ENCODE measurements at places on chromosomes 6 and 20. TPM values are rescaled to one million over a fixed set of nuclear protein-coding genes. Genes with fewer than 3 reads are reported as not detected.

SALL4 gene
- 0.07 TPM for total RNA-seq

DNA sequence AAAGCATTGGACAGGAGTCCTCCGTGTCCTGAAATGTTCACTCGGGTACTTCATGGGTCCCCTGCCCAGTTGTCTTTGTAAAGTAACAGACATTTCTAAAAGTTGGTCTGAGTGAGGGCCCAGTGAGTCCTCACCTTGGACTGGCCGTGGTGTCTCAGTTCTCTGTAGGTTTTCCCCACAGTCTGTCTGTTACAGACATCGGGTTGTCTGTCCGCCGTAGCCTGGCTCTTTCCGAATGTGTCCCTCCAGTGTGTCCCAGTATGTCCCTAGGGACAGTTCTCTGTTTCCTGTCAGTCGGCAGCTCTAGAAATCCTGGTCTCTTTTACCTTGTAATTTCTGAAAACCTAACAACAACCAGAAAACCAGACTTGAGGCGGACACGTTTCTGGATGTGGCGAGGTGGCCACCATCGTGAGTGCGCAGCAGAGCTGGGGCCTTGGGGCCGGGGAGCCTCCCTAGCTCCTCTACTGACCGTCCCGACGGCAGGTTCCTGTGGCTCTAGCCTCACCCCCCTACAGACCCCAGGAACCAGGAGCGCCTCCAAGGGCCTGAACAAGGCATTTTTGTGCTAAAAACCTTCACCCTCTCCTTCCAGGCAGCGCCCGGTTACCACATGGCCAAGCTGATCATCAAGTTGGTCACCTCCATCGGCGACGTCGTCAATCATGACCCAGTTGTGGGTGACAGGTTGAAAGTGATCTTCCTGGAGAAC, 42.2 kb downstream of the PYGB start:
- no peak for DNase-seq

NANP gene
- total RNA-seq, result 5.1 TPM

PPP1R3G gene
- not detected for total RNA-seq

PTPRT gene
- total RNA-seq, result 44.5 TPM

DNA sequence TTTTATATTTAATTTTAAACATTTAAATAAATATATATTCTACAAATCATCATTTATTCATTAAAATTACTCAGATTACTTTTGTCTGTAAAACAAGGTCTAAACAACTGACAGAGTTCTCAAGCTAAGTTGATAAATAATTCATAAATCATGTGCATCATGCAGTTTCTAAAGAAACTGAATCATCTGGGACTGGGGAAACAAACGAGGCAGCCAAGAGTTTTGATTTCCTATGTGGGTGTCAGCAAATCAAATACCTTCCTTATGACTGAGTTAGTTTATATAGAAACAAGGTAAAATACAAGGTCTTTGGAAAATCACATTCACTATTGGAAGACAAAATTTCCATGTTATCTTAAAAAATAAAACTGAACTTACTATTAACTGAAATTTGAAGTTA, 149.9 kb upstream of the BEND6 start:
- no peak for DNase-seq

GRCh38 chr20:51354191-51354768, 188.2 kb downstream of the NFATC2 start:
- DNase-seq, result no peak

- DNase-seq, result no peak
These were observed 704.4 kb downstream of the UTRN start for GRCh38 chr6:144989319-144990107.

DNA sequence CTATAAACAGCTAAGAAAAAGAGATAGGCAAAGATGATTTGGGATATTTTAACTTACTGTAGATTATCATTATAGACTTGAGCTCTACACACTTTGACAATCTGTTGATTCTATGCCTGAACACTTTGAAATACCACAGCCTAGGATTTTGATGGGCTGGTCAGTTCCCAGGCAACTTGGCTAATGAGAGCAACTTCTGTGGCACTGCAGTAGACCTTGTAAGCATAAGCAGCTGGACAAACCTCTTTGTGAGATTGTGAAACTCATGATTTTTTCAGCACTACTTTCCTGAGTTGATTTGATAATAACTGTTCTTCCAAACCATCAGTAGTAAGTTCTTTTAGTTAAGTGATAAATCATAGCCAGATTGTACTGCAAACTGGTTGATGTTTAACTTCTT, 27.1 kb upstream of the ELOVL5 start:
- no peak for DNase-seq

- DNase-seq, result no peak
These were observed 215.5 kb downstream of the ANKRD60 start for GRCh38 chr20:58012731-58013510.

- no peak for DNase-seq
These were observed 30.8 kb downstream of the DIDO1 start for GRCh38 chr20:62895539-62895938.

DNA sequence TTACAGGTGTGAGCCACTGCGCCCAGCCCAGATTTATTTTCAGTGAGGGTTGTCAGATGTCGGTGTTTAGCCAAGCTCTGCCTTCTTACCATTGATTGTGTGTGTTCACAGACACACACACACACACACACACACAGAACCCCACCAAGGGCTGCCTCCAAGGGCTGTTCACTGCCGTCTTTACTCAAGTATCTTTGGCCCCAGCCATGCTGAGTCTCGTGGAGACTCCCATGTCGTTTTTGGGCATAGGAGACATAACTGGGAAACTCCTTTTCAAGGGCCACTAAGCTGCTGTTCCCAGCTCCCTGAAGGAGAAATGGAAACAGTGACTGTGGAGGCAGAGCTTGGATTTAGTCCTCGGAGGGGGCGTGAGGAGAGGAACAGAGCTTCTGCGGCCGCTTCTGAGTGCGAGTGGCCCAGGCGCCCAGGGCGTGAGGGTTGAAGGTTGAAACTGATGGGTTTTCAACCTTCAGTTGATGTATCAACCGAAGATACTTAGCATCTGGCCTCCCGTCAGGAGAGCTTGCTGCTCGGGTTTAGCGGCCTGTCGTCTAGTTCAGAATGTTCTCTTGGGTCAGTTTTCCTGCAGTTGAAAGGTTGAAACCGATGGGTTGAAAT, 243.6 kb downstream of the TTLL2 start:
- DNase-seq, result no peak

DNA sequence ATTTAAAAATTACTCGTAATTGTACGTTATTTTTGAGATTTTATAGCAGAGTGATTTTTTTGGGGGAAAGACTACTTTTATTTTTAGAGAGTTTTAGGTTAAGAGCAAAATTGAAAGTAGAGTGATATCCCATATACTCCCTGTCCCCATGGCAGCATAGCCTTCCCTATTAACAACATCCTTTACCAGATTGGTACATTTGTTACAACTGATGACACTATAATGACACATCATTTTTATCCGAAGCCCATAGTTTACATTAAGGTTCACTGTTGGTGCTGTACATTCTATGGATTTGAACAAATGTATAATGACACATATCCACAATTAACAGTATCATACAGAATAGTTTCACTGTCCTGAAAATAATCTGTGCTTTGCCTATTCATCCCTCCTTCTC, 1126.4 kb upstream of the CITED2 start:
- no peak for DNase-seq

DNA sequence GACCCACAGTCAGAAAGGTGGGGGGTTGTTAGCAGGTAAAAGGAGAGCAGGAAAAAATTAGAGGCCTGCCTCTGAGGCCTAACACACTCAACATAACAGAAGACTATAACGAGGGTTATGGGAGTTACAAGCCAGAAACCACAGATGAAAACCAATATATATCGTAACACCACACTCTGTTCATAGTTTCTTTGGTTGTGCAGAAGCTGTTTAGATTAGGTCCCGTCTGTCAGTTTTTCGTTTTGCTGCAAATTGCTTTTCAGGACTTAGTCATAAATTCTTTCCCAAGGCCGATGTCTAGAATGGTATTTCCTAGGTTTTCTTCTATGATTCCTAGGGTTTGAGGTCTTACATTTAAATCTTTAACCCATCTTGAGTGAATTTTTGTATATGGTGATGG, 3.7 kb upstream of the MAP3K5 start:
- DNase-seq, result no peak

- DNase-seq, result no peak
These were observed 4.4 kb downstream of the TRMT6 start for GRCh38 chr20:5945963-5946362.

GRCh38 chr6:158027590-158028285, 46.1 kb downstream of the SYNJ2 start:
- no peak for DNase-seq

- DNase-seq, result no peak
These were observed 50.1 kb downstream of the NUP153 start for GRCh38 chr6:17656644-17657043.

DNA sequence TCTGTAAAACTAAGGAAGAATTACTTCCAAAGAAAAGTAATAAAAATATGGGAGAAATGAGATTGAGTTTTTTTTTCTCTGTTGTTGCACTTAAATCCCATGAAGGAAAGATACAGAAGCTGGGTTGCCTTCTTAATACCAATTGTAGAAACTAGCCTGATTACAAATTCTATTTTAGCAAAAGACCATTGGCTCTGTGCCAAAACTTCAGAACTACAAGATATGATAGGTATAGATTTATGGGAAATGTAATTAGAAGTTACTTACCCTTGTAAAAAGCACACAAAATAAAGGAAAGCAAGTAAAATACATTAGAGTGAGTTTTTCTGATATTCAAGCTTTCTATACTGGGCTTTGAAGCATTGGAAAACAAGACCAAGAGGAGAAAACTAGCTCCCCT, 73.5 kb upstream of the SCGN start:
- DNase-seq, result no peak

COX4I2 gene
- total RNA-seq, result not detected

DNA sequence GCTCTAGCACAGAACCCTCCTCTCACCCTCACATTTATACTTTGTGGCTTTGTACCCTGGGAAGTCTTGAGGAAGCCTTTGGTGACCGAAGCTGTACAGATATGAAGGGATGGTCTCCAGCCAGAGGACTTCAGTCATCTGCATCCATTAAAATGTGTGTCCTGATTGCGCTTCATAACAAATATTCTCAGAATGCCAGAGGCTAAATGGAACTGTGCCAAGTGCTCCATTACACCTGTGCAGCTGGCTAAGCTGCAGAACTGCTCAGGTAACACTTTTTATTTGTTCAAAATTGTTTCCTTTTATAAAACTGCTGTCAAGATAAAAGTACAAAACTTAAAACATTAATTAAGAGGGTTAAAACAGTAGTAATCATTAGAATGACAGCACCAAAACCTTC, 22.3 kb downstream of the TPBG start:
- no peak for DNase-seq

DNA sequence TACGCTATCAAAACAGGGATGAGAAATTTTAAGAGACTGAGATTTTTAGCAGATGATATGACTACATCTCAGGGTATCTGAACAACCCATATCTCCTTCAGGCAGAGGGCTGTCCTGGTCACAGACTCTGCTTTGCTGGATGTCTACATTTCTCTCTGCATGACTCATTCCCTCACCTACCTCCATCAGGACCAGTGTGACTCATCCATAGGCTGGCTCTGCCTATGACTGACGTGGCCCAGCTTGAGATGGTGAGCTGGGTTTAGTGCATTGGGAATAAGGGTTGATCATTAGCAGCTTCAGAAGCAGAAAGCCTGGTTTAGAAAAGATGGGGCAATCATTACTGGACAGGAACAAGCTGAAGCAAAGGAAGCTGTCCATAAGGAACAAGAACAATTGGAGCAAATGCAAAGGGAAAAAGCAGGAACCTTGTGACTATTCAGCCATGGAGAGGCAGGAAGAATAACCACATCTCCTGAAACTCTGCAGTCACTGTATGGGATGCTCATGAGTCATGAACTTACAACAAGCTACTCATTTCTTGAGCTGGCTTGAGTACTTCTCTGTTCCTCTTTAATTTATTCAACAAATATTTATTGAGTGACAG, 86.4 kb upstream of the CBLN4 start:
- DNase-seq, result no peak

NKX2-4 gene
- total RNA-seq, result not detected

DNA sequence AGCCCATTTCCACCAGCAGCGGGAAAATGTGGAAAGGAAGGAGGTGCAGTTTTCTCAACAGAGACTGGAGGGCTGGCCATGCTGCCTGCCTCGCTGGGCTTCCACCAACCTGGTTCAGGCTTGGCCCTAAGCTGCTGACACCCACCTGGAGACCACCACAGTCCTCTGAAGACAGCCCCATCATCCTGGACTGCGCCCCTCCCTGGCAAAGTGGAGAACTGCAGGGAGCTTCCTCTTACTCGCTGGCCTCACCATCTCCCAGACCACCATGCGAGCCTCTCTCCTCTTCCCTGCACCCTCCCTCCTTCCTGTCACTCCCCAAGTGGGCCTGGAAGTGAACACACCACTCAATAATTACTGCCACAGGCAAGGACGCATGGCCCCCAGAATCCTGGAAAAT, 71.5 kb downstream of the PSMG4 start:
- no peak for DNase-seq

RNF39 gene
- not detected for total RNA-seq

GRM1 gene
- total RNA-seq, result 0.40 TPM

MAN1A1 gene
- 0.48 TPM for total RNA-seq

SNAI1 gene
- not detected for total RNA-seq

SLC17A3 gene
- total RNA-seq, result not detected

DNA sequence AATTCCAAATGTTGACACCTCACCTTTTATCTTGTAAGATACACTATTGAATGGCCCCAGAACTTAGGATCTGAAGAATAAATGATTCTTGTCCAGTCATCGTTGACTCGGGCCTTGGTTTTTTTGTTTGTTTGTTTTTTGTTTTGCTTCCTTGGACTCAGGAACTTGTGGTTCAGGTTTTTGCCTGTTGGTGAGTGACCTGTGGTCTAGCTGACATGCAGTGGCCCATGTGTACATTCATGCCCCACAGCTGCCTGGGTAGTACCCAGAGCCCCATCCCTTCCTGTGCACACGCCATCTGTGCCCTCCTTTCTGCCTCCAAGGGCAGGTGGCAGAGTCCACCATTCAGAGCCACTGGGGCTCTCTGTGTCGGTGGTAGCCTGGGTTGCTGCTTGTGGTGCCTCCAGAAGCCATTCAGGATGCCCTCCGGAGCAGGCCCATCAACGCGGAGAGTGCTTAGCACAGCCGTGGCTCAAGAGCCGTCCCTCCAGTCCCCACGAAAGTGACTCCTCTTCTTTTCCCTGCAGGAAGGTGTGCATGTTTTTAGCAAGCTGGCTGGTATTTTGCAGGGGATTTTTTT, 85.9 kb downstream of the SYNJ2 start:
- DNase-seq, result no peak

DNA sequence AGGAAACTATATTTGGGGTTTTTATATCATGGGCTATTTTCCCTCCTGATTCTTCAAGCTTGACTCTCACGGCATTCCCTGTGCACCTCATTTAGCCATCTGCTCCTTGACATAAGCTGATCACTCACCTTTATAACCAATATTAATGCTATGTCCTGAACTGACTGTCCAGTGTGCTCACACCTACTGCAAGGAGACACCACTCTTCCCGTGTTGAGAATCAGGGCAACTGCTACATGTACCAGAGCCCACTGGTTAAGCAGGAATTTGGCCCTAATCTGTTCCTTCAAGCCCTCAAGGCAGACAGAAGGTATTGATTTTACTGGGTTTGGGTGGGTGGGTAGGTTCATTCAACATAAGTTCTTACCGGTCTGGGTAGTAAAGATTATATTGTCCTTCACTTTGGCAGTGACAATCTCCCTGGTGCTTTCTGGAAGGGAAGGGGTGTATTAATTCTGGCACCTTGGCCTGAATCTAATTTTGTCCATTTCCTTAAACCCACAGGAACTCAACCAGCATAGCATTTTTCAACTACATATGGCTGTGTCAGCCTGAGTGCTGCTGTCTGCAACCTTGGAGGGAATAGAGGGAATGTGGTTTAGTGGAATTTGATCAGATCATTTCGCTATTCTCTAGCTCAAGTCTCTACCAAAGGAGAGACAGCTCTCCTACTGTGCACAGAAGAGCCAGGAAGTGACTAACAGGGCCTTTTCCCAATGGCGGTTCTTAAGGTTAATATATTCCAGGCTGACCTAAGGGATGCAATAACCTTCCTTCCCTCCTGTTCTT, 293.2 kb downstream of the BTBD9 start:
- DNase-seq, result no peak

All from Karpas-422 (cell line).